ENCODE measurements at places on chromosomes 6 and 20.
A peak's percentile ranks its signal among the peaks of the same experiment; 100 is the strongest.

DNA sequence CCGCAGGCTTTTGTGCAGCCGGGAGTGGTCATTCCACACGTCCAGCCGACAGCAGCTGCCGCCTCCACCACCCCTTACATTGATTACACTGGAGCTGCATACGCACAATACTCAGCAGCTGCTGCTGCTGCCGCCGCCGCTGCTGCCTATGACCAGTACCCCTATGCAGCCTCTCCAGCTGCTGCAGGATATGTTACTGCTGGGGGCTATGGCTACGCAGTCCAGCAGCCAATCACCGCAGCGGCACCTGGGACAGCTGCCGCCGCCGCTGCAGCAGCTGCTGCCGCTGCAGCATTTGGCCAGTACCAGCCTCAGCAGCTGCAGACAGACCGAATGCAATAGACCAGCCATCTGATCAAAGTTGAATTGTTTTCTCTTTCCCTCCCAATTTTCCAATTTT, 10.6 kb downstream of the RBM24 start:
- DNase-seq, result no peak

GRCh38 chr6:19925533-19925932, 88.4 kb downstream of the ID4 start:
- DNase-seq, result no peak

DNA sequence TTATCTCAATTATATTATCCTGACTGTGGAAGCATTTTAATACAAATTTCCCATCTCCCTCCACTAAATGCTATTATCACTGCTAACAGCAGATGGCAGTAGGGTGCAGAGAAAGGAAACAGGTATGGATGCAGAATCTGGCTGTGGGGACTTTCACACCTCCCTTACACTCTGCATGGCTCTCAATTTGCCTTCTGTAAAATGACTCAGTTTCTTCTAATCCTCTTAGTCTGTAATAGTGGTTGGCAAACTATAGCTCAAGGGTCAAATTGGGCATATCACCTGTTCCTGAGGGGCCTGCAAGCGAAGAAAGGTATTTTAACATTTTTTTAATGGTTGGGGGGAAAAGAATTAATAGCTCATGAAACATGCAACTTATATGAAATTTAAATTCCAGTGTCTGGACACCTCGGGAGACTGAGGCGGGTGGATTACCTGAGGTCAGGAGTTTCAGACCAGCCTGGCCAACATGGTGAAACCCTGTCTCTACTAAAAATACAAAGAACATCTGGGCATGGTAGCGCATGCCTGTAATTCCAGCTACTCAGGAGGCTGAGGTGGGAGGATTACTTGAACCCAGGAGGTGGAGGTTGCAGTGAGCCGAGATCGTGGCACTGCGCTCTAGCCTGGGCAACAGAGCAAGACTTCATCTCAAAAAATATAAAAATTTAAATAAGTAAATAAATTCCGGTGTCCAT, 83.5 kb downstream of the ZMYND8 start:
- peak; percentile 68 for DNase-seq

DNA sequence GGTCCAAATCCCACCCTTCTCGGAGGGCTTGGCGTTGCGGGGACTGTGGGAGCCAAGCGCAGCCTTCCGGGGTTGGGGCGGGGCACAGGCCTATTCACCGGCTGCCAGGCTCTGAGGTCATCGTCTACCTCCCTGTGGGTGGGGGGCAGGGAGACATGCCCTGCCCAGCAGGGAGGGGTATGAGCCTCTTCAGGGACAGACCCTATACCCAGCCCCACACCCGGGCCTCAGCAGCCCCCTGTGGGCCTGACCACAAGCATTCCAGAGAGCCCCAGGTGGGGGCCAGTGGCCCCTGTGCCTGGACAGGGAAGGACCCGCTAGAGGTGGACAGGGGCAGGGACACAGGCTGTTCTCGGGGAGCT, 11.6 kb downstream of the LAMA5 start:
- no peak for DNase-seq

- DNase-seq, result no peak
Measured at GRCh38 chr6:51934098-51934497, 153.3 kb downstream of the PKHD1 start.

- DNase-seq, result no peak
Measured at GRCh38 chr20:52060794-52061714, 130.5 kb downstream of the ZFP64 start.

GRCh38 chr20:12372557-12372956, 454.9 kb downstream of the BTBD3 start:
- DNase-seq, result no peak

- no peak for DNase-seq
Measured at GRCh38 chr6:101001012-101001411, 119.9 kb upstream of the ASCC3 start.

GRCh38 chr6:111771629-111772028, 101.6 kb downstream of the FYN start:
- no peak for DNase-seq

DNA sequence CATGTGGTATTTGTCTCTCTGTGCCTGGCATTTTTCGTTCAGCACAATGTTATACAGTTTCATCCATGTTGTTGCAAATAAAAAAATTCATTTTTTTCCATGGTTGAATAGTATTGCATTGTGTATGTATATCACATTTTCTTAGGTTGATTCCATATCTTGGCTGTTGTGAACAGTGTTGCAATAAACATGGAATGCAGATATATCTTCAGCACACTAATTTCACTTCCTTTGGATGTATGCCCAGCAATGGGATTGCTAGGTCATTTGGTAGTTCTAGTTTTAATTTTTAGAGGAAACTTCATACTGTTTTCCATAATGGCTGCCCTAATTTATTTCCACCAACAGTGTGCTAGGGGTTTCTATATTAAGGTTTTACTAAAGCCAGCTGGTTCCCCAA, 52.6 kb downstream of the GFRAL start:
- no peak for DNase-seq

DNA sequence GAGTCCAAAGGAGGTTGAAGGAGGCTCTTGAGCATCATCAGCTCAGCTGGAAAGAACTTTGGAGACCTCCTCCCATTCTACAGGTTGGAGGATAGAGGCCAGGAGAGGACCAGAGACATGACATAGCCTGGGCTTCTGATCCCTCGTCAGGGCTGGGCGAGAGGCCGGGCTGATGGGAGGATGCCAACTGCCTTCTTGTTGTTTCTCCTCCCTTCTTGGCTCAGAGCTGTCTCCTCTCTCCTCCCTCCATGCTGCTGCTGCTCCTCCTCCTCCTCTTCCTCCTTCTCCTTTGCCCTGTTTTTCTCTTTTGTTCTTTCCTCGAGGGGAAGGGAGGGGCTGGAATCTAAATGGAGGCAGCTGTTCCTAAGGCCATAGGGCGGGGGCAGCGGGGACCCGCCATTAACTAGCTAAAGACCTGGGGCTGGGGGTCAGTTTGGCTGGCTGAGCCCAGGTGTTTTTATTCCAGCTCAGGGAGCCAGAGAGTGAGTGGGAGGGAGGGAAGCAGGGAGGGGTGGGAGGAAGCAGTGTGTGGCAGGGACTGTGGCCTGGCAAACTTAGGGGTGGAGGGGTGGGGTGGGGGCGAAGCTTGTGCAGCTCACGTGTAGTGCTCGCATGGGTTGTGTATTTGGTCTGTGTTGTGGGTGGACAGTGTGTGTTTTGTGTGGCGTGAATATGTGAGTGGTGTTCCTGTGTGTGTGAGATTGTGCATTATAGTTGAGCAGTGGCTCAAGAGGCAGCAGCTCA, 84.8 kb downstream of the CD40 start:
- DNase-seq, result no peak

- no peak for DNase-seq
Measured at GRCh38 chr20:40427026-40427425, 262.0 kb downstream of the MAFB start.

DNA sequence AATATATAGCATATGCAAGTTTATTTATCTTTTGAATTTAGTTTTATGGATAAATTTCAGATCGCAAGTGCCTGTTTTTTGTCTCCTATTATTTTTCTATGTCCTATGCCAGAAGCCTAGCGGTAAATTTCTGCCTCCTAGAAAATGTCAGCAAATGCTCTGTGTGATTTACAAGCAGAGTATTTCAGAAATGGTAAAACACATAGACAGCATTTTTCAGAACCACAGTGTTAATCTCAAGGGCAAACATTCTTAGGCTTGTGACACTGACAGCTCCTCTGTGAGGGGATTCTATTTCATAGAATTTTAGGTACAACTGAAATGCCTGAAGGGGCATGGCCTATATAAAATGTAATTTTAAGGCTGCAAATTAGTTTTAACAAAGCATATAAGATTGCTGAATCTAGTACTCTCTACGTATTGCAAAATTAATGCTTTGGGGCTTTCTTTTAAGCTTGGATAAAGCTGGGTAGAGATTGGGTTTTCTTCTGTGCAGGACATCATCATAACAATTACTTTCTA, 89.9 kb upstream of the PTCHD4 start:
- no peak for DNase-seq

GRCh38 chr6:126447367-126447766, 107.5 kb downstream of the CENPW start:
- no peak for DNase-seq

DNA sequence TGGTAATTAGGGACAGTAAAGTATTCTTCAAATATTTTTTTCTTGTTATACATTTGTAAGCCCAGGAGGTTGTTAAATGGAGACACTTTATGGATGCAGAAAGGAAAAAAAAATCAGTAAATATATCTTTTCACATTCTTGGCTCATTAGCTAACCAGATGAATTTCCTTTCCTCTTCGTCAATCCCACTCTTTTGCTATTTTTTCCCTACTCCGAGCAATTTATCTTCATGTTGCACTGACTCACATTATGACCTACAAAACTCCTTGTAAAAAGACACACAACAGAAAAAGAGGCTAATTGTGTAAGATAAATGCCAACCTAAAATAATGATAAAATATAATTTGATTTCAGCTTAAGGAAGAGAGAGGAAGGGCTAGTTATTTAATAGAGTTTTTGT, 472.9 kb upstream of the ZNF337 start:
- no peak for DNase-seq

- no peak for DNase-seq
Measured at GRCh38 chr6:8652710-8653109, 217.4 kb upstream of the SLC35B3 start.

GRCh38 chr6:31479151-31479932, 18.6 kb upstream of the MICB start:
- no peak for DNase-seq

DNA sequence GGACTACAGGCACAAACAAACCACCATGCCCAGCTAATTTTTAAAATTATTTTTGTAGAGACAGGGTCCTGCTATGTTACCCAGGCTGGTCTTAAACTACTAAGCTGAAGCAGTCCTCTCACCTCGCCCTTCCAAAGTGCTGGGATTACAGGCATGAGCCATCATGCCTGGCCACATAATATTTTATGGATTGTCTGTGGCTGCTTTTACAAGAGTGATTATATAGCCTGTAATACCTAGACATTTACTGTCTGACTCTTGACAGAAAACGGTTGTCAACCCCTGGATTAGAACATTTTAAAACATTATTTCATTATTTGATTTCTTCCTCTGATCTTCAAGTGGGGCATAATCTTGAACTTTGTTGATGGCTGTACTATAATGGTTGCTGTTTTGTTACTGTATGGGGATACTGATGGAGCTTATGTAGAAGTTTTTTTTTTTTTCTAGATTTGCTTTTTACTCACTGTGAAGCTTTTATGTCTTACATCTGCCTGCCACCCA, 14.3 kb downstream of the PARD6B start:
- no peak for DNase-seq

- no peak for DNase-seq
Measured at GRCh38 chr20:47585087-47585747, 83.5 kb downstream of the NCOA3 start.

DNA sequence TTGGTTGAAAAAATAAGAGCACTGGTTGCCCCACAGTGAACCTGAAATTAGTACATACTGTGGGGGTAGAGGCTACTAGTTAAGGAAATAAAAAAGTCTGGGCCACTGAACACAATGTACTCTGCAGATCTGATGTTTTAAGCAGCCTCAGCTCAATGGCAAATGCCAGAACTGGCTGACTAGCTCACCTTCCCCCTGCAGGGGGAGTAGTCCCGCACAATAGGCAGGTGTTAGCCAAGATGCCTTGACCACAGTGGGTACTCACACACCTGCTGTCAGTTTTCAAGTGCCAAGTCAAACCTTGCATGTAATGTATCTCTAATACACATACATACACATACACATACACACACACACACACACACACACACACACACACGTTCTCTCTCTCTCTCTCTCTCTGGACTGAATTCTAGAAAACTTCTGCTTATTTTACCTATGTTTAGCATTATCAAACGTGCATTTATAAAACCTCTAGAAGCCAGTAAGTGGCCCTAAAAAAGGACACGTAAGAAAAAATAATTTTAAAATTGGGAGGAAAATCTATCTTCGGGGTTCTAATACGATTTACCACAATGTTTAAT, 36.1 kb downstream of the GMDS start:
- DNase-seq, result no peak

DNA sequence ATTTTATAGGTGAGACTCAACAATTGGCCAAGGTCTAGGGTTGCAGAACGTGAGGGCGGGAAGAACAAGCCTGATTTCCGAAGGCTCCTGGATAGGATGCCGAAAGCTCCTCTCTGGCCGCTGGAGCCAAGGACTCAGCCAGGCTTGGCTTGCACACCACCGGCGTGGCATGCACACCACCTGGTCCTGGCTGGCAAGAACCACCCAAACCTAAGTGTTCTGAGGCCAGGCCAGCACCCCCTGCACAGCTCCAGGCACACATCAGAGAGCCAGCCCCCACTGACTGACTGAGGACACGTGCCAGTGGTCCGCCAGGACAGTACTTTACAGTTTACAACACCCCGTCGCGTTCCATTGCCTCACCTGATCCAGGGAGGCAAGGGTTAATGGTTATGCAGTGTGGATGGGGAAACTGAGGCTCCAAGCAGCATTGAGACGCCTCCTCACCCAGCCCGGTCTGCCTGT, 414 bp downstream of the TGM2 start:
- DNase-seq, result no peak
